ENCODE measurements at places on chromosomes 5 and 9. TPM values are rescaled to one million over a fixed set of nuclear protein-coding genes. Genes with fewer than 3 reads are reported as not detected.
A peak's percentile ranks its signal among the peaks of the same experiment; 100 is the strongest.

DNA sequence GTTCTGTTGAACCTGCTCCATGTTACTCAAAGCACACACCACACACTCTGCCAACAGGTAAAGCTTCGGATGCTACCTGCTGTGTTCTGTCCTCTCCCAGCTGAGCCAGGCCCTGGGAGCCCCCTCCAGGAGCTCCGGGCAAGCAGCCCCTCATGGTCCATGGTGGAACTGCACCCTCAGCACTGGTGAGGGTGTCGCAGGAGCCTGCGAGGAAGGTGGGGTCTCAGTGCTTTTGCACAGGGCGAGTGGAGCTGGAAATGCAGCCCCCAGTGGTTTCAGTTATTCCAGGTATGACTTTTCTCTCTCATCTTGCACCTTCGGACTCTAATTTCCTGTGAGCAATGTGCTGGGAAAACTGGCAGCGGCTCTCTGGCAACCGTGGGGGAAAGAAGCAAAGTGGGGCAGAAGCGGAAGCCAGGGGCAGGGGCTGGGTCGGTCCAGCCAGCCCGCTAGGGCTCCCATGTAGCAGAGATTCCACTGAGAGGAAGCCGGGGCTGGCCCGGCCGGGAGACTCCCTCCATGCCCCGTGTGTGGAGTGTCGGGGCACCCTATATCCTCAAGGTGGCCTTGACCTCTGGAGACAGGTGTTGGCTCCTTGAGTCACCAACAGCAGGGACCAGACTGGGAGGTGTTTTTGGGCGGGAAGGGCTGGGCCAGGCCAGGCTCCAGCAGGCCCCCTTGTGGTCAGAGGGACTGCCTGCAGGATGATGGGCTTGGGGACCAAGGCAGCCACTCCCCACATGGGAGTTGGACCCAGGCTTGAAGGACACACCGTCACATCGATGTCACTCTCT is 75.6 kb upstream of the PRSS3 start:
- peak; percentile 45 for DNase-seq

- DNase-seq: no peak
Measured at GRCh38 chr9:137816531-137817235, 60.9 kb upstream of the CACNA1B start.

- no peak for DNase-seq
Measured at GRCh38 chr9:16883586-16883985, 13.1 kb upstream of the BNC2 start.

DNA sequence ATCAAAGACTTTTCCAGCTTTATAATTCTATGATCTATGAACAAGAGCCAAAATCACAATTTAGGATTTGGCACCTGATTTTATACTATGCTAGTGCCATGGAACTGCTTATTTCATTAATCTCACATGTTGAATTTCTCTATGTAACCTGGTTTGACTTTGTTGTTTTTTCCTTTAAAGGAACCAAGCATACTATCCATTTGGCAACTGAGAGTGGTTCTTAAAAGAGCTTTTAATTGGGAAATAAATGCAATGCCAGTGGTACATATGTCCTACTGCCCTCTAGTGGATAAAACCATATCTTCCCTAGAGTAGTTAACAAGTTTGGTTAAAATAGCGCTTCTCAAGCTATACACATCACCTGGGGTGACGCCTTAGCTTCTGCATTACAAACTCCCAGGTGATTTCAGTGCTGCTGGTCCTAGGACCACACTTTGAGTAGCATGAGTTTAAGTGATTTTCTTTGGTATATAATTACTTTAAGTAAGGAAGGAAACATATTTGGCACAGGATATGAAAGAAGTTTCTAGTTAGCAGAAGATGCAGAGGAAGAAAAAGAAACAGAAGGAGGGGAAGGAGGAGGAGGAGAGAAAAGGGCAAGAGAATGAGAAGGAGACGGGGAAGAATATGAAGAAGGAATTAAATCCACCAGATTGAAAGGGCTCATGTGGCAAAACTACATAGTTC is 56.8 kb downstream of the FGF10 start:
- no peak for DNase-seq

- DNase-seq: no peak
Measured at GRCh38 chr9:4987961-4988421, 2.9 kb downstream of the JAK2 start.

DNA sequence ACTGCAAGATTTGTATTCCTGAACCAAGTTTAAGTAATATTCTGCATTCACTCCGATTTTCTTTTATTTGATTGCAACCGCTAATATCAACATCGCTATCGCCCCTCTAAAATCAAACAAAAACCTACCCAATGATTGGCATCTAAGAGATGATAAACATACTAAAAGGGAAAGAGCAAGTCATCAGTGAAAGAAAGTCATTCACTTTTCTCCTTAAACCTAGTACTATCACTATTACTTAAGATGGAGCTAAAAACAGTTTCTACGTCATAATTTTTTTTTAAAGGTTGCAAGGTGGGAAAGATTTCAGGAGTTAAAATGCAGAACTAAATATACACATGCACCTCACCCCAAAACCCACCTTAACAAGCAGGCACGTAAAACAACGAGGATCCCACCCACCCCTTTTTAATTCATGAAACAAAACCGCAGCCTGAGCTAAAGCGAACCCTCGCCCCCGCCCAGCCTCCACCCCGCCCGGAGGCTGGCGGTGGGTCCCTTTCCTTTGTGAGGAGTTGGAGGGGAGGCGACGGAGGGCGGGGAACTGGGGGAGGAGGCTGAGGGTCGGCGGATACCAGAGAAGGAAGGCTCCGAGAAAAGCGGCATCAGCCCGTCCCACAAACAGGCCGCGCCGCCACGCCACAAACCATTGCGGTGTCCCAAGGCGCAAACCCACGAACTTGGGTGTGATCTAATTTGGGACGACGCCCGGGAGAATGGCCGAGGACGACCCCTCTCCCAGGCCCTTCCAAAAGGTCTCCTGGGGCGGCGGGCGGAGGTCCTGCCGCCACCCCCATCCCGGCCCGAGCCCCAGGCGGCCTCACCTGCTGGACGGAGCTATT is 861 bp downstream of the UBQLN1 start:
- DNase-seq: peak; percentile 73

DNA sequence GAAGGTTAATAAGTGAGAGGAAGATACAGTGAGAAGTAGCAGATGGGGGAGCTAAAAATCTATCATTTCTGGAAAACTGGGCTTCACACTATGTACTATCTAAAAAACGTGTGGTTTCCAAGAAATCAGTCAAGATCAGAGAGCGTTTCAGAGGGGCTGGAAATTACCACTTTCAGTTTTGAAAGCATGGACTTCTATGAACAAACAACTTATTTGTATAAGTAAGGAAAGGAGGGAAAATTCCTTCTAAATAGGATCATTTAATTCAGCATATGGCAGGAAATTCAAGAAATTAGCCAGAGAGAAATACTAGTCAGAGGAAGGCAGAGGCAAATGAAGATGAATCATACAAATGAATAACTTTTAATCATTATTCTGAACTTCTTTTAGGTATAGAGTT is 11.3 kb downstream of the TNC start:
- no peak for DNase-seq

Gene NOXA1
- 3.1 TPM for total RNA-seq

All from right cardiac atrium (tissue), 5 donors.